Lung (tissue), 17 donors: ENCODE measurements at places on chromosomes 2 and 18.

DNA sequence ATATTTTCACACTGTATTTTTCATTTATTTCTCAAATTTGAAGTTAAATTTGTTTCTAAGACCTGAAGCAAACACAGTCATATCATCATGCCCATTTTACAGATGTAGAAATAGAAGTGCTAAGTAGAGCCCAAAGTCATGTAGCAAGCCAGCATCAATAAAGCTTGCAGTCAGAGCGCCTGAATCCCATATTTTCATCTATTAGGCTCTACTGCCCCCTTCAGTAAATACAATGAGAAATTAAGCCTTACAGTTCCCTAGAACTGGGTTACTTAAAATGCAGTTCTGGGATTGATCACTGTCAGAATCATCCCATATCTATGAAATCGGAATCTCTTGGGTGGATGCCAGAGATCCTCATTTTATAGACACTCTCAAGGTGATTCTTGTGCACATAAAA lies 419.9 kb downstream of the TGIF1 start:
- DNase-seq: peak; percentile 72

- peak; percentile 99 for DNase-seq
Observed at GRCh38 chr2:235050980-235051351, 99.1 kb downstream of the SH3BP4 start.

- no peak for DNase-seq
Observed at GRCh38 chr2:75503048-75503607, 57.6 kb downstream of the EVA1A start.

GRCh38 chr18:54776282-54776977 lies 51.8 kb upstream of the RAB27B start:
- DNase-seq: no peak

DNA sequence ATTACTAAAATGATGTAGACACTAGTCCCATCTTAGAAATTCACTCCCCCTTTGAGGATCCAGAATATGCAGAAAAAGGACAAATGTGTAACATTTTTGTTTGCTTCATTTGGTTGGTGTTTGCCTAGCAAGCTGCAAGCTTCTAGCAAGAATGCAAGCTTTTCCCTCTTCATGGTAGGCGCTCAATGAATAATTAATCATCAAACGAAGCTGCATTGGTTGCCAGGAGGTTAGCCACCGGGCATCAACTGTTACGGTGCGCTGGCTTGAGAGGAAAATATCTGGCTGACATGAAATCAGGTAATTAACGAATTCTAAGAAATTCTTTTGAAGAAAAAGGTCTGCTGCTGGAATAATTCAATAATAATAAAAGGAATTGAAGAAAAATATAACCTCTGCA lies 341.0 kb upstream of the KYNU start:
- DNase-seq: no peak
